ENCODE measurements at places on chromosomes 16 and 17. TPM values are rescaled to one million over a fixed set of nuclear protein-coding genes. Genes with fewer than 3 reads are reported as not detected.

DNA sequence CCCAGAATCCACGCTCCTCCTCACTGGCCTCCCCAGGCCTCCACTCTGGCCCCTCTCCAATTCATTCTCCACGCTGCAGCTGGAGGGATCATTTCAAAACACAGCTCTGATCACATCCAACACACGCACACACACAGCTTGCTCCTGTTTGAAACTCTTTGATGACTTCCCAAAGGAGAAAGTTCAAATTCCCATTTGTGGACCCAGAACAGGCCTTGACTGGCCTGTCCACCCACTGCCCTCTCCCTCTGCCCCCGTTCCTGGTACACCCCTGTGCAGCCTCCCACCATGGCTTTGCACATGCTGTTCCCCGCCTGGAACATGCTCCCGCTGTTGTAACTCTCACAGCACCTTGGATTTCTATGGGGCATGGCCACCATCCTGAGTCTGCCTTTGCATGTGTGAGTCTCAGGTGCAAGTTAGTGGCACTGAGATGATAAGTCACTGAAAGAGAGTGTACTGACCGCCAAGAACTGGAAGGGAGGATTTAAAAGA lies 100.0 kb downstream of the GSG1L start:
- no peak for DNase-seq
- no peak overlapping the region for H3K4me3 ChIP-seq
- H3K36me3 ChIP-seq = no peaks in the 10 kb centered on the region
- H3K27me3 ChIP-seq = no peaks in the 10 kb centered on the region
- no peaks in the 10 kb centered on the region for H3K4me1 ChIP-seq

- H3K27me3 ChIP-seq = no peaks in the 10 kb centered on the region
- H3K4me3 ChIP-seq = no peak overlapping the region
- H3K36me3 ChIP-seq = no peaks in the 10 kb centered on the region
- peaks cover 48% of the 10 kb centered on the region for H3K4me1 ChIP-seq
- H3K27ac ChIP-seq = peak overlapping the region; percentile 88
Observed at GRCh38 chr17:78355045-78355641, 4.7 kb downstream of the SOCS3 start.

GRCh38 chr16:50335196-50335958 lies 33.4 kb downstream of the BRD7 start:
- H3K27ac ChIP-seq = no peak overlapping the region
- no peak overlapping the region for H3K4me3 ChIP-seq
- no peaks in the 10 kb centered on the region for H3K4me1 ChIP-seq
- no peaks in the 10 kb centered on the region for H3K36me3 ChIP-seq
- no peak for DNase-seq

DNA sequence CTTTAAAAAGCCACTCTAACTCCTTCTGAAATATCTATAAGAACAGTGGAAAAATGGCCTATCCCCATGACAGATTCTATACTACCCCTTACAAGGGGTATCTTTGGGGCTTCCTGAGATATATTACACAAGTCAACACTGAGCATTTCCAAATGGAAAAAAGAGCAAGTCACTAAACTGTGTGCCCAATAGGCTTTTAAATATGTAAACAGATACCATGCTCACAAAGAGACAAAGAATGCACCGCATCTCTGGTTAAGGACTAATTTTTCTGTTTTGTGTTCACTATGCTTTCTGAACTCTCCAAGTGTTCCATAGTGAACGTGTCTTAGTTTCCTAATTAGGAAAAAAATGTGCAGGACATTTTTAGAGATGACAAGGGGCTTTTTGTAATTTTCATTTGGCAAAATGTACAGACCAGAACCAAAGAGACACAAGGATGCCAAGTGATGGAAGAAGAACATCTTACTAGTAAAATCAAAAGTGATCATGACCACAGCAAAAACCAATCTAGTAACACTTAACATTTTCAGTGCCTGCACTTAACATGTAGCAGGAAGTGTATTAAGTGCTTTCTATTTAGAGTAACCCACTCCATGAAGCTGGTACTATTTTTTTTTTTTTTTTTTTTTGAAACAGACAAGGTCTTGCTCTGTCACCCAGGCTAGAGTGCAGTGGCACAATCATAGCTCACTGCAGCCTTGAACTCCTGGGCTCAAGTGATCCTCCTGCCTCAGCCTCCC lies 21.5 kb downstream of the MYH11 start:
- no peaks in the 10 kb centered on the region for H3K4me1 ChIP-seq
- no peak for DNase-seq
- H3K4me3 ChIP-seq = no peak overlapping the region
- H3K27me3 ChIP-seq = no peaks in the 10 kb centered on the region
- no peaks in the 10 kb centered on the region for H3K36me3 ChIP-seq
- no peak overlapping the region for H3K27ac ChIP-seq

DNA sequence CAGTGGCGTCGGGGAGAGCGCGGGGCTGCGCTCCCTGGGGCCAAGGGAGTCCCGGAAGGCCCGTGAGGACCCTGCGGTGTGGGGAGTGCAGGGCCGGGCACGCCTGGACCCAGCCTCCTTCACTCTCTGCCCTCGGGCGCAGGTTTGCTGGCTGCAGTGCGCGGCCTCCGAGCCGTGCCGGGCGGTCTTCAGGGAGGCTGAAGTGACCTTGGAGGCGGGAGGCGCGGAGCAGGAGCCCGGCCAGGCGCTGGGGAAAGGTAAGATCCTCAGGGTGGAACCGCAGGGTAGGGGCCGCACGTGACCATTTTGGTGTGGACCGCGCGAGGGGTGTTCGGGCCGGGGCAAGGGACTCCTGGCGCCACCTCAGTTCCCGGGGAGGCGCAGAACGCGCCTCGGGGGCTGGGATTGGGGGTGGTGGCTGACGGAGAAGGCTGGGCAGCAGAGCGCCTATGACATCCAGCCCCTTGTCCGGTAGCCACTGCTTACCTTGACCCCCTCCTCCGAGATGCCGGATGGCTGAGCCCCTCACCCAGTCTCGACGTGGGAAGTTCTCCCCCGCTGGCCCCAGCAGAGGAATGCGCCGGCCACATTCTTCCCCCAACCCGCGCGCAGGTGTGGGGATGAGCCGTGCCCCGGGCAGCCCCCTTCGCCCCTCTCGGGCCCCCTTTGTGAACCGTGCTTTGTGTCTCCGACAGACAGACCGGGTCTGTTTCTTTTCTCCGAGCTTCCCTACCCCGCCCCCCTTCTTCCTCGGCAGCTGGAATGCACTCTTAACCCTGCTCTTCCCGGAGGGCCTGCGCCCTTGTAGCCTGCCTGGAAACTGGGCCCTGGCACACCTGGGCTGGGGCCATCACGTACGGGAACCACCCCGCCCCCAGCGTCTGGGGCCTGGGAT lies 631 bp downstream of the CDH3 start:
- no peak for DNase-seq
- no peaks in the 10 kb centered on the region for H3K4me1 ChIP-seq
- no peak overlapping the region for H3K27ac ChIP-seq
- no peak overlapping the region for H3K4me3 ChIP-seq
- no peaks in the 10 kb centered on the region for H3K36me3 ChIP-seq
- peaks cover 67% of the 10 kb centered on the region for H3K27me3 ChIP-seq

- no peaks in the 10 kb centered on the region for H3K27me3 ChIP-seq
- peaks cover 3% of the 10 kb centered on the region for H3K36me3 ChIP-seq
- no peak overlapping the region for H3K4me3 ChIP-seq
- no peak overlapping the region for H3K27ac ChIP-seq
- DNase-seq = no peak
- no peaks in the 10 kb centered on the region for H3K4me1 ChIP-seq
Observed at GRCh38 chr17:4678448-4679026, 25.4 kb downstream of the PELP1 start.

DNA sequence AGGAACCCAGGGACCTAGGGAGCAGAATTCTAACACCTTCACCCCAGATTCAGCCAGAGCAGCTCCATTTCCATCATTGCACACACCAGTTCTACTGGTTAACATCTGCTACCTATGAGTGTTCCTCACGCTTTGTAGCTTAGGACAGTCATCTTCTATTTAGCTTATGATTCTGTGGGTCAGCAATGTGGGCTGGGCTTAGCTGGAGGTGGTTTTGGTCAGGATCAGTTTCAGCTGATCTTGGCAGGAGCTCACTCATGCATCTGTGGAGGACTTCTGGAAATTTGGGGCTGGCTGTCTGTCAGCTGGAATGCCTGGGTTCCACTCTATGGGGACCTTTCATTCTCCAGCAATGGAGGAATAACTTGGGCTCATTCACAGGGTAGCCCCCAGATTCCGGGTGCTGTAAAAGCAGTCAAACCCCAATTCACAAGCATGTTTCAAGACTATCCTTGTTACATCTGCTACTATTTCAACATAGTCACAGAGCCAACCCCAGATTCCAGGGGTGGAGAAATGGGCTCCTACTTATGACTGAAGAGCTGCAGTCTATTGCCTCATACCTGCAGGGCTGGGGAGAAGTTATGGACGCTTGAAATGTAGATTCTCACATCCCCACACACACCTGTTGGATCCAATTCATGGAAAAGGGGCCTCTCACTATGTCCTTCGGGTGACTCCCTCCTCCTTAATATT lies 3.4 kb upstream of the HP start:
- peak; percentile 78 for DNase-seq
- no peak overlapping the region for H3K4me3 ChIP-seq
- H3K27me3 ChIP-seq = no peaks in the 10 kb centered on the region
- no peaks in the 10 kb centered on the region for H3K36me3 ChIP-seq
- peak overlapping the region; percentile 71 for H3K27ac ChIP-seq

DNA sequence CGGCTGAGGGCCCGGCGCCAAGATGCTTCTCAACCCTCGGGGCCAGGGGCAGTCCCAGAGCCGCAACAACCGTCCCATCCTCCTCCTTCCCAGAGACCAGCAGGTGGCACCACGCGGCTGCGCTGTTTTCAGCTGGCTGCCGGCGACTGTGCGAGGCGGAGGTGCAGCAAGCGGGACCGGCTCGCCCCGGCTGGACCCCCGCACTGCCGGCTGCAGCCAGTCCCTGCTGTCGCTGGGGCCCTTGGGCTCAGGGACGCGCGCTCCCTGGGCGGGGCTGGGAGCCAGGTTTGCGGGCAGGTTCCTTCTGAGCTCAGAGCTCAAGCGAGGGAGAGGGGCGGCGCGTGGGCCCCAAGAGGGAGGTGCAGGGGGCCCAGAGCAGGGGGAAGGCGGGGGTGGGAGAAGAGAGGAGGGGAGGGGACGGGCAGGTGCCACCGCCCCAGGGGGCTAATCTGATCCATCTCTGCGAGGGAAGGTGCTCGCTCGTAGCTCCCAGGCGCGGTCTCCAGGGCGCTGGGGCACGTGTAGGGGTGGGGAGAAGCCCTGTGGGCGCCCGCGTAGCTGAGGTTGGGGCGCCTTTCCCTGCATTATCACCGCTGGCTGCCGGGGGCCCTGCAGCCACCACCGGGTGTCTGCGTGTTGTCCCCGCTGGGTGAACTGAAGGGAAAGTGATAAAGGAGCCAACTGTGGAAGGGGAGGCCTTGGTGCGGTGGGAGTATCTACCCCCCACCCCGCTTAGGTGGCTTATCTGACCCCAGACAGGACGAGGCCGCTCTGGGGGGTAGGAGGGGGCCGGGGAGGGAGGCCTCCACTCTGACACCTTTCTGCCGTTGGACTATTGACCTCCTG lies 24.2 kb downstream of the STAT5A start:
- H3K36me3 ChIP-seq = no peaks in the 10 kb centered on the region
- H3K27ac ChIP-seq = peak overlapping the region; percentile 87
- no peaks in the 10 kb centered on the region for H3K27me3 ChIP-seq
- peak overlapping the region; percentile 53 for H3K4me3 ChIP-seq
- DNase-seq = peak; percentile 84

- no peak overlapping the region for H3K27ac ChIP-seq
- H3K4me1 ChIP-seq = no peaks in the 10 kb centered on the region
- H3K4me3 ChIP-seq = no peak overlapping the region
- no peaks in the 10 kb centered on the region for H3K27me3 ChIP-seq
- no peak for DNase-seq
- H3K36me3 ChIP-seq = no peaks in the 10 kb centered on the region
Observed at GRCh38 chr17:65885541-65886312, 306.2 kb downstream of the CEP112 start.

GRCh38 chr16:88608076-88608475 lies 30.3 kb upstream of the IL17C start:
- no peak overlapping the region for H3K4me3 ChIP-seq
- H3K36me3 ChIP-seq = peaks cover 39% of the 10 kb centered on the region
- DNase-seq = no peak
- no peaks in the 10 kb centered on the region for H3K27me3 ChIP-seq
- no peak overlapping the region for H3K27ac ChIP-seq
- no peaks in the 10 kb centered on the region for H3K4me1 ChIP-seq

GRCh38 chr17:78415821-78416711 lies 37.6 kb downstream of the PGS1 start:
- H3K4me3 ChIP-seq = no peak overlapping the region
- peaks cover 48% of the 10 kb centered on the region for H3K4me1 ChIP-seq
- peaks cover 12% of the 10 kb centered on the region for H3K36me3 ChIP-seq
- no peak for DNase-seq
- peak overlapping the region; percentile 95 for H3K27ac ChIP-seq

- no peak overlapping the region for H3K4me3 ChIP-seq
- peaks cover 33% of the 10 kb centered on the region for H3K27me3 ChIP-seq
- DNase-seq = no peak
Observed at GRCh38 chr17:48384164-48384563, 45.9 kb downstream of the SKAP1 start.

GRCh38 chr17:77848257-77848656 lies 110.2 kb upstream of the TNRC6C start:
- no peak overlapping the region for H3K4me3 ChIP-seq
- no peak for DNase-seq
- no peak overlapping the region for H3K27ac ChIP-seq
- no peaks in the 10 kb centered on the region for H3K27me3 ChIP-seq

DNA sequence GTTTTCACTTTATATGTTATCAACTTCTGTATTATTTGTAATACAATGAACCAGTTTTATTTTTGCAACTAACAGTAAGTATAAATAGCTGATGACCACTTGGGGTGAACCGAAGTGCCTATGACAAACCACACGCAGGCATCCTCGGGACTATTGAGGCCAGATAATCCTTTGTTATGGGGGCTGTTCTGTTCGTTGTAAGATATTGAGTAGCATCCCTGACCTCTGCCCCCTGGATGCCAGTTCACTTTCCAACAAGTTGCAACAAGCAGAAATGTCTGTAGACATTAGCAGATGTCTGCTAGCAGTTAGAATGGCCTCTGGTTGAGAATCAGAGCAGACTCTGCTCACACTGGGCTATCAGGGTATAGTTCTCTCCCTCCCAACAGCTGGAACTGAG lies 277.0 kb downstream of the WWOX start:
- H3K4me1 ChIP-seq = peaks cover 3% of the 10 kb centered on the region
- no peak overlapping the region for H3K27ac ChIP-seq
- no peaks in the 10 kb centered on the region for H3K36me3 ChIP-seq
- no peak for DNase-seq

- no peak for DNase-seq
- no peak overlapping the region for H3K27ac ChIP-seq
- no peak overlapping the region for H3K4me3 ChIP-seq
Observed at GRCh38 chr16:72926177-72927070, 121.5 kb downstream of the ZFHX3 start.

- H3K4me3 ChIP-seq = no peak overlapping the region
- H3K36me3 ChIP-seq = no peaks in the 10 kb centered on the region
- H3K27ac ChIP-seq = no peak overlapping the region
- no peaks in the 10 kb centered on the region for H3K27me3 ChIP-seq
- no peak for DNase-seq
Observed at GRCh38 chr16:75010427-75010826, 11.6 kb downstream of the ZNRF1 start.

GRCh38 chr17:17957584-17957916 lies 14.7 kb downstream of the TOM1L2 start:
- no peaks in the 10 kb centered on the region for H3K36me3 ChIP-seq
- no peak for DNase-seq
- peaks cover 28% of the 10 kb centered on the region for H3K4me1 ChIP-seq
- no peak overlapping the region for H3K4me3 ChIP-seq
- H3K27me3 ChIP-seq = no peaks in the 10 kb centered on the region

- H3K27ac ChIP-seq = no peak overlapping the region
- peaks cover 25% of the 10 kb centered on the region for H3K4me1 ChIP-seq
- no peaks in the 10 kb centered on the region for H3K27me3 ChIP-seq
Observed at GRCh38 chr16:17377360-17378324, 93.1 kb downstream of the XYLT1 start.

GLIS2 gene
- total RNA-seq = 0.81 TPM

CCL1 gene
- total RNA-seq = not detected

KRTAP4-4 gene
- not detected for total RNA-seq

ACSF2 gene
- 40.2 TPM for total RNA-seq

TSNAXIP1 gene
- not detected for total RNA-seq

CDRT15L2 gene
- not detected for total RNA-seq

Data from gastrocnemius medialis (tissue), 4 donors.